ENCODE measurements at places on chromosomes 1 and 21.

- DNase-seq, result no peak
Observed at GRCh38 chr1:77281491-77282186, at the start of gene AK5. AK5 (plus strand) TSS chr1:77282019; CDS start chr1:77282314, 295 bp downstream.

- DNase-seq, result no peak
Observed at GRCh38 chr1:231597971-231598370, 28.6 kb upstream of the DISC1 start.

DNA sequence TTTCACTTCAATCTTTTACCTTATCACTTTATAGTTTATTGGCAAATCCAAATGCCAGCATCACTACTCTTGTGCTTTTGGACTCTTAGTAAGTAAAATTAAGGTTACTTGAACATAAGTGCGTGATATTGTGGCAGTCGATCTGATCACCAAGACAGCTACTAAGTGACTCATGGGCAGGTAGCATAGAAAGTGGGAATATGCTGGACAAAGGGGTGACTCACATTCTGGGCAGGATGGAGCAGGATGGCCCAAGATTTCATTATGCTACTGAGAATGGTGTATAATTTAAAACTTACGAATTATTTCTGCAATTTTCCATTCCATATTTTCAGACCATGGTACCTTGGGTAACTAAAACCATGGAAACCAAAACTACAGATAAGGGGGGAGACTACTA lies 120.2 kb downstream of the ROR1 start:
- no peak for DNase-seq

- no peak for DNase-seq
Observed at GRCh38 chr1:36008546-36009197, 75.2 kb upstream of the TEKT2 start.

DNA sequence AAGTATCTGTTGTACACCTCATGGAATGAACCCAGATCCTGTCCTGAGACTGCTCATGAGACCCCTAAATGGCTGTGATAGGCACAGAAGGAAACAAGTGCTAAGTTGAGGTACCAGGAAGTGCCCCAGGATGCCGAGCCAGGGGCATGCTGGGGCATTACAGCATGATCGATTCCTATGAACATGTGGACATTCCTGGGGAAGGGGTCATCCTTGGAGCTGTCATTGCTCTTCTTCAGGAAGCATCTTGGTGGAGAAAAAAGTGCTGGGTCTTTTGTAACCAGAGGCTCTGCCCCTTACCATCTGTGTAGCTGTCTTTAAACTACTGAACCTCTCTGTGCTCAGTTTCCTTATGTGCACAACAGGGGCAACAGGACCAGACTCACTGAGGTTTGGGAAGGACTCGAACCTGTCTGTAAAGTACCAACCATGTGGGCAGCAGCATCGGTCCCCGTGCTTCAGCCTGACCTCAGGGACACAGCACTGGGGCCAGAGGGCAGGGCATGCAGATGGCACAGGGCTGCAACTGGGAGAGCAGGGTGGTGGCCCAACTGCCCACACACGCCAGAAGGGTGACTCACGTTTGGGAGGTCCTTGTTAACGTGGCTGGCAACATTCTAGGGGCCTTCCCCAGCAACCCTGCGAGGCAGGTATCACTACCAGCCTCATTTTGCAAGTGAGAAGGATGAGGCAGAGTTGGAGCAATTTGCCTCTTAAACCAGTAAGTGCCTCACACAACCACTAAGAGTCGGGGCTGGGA lies 142.3 kb upstream of the EDN2 start:
- DNase-seq, result no peak

DNA sequence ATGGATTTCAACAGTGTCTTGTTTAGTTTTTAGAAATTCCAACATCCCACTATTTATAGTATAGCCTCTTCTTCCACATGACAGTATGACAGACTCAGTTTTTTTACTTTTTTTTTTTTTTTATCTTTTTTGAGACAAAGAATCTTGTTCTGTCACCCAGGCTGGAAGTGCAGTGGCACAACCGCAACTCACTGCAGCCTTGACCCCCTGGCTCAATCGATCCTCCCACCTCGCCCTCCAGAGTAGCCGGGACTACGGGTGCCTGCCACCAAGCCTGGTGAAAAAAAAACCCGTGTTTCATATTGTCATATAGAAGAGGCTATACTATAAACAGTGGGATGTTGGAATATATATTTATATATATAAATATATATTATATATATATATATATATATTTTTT lies 1.2 kb upstream of the DR1 start:
- DNase-seq, result no peak
